ENCODE measurements at places on chromosomes 13 and 19.

- DNase-seq = peak; percentile 60
Observed at GRCh38 chr13:109989155-109989554, 202.8 kb upstream of the IRS2 start.

DNA sequence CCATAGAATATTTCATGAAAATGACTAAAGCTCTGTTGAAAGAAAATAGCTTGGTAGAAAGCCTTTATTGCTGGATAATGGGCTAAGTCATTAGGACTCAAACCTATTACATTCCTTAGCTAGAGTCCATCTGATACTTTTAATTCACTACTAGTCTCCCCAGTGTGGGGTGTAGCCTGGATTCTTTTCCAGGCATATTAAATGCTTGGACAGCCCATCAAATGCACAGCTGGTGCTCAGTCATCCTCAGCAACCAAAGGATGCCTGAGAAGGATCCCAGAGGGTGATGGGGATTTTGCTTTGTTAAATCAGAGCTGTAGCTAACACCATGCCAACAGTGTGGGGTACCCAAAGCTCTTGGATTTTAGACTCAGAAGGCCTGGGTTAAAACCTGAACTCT lies 153.5 kb downstream of the DLEU7 start:
- no peak for DNase-seq

- no peak for DNase-seq
Observed at GRCh38 chr19:35992907-35993765, 1.9 kb upstream of the SDHAF1 start.

- no peak for DNase-seq
Observed at GRCh38 chr13:24179486-24179850, 18.9 kb downstream of the SPATA13 start.

DNA sequence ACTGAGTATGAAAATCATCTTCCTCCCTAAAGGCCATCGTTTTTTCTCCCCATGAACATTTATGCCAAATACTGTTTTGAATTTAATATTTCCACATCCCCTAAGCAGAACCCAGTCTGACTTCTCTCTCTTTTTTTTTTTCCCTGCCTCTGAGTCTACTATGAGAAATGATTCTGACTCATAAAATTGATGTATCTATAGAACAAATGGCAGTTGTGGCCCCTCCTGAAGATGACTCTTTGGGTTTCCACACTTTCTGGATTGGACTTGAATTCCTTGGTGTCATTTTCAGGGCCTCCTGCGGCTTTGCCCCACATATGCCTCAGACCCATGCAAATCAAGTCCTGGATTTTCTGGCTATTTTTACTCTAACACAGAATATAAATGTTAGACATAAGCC lies 22.7 kb upstream of the NAXD start:
- peak; percentile 45 for DNase-seq

DNA sequence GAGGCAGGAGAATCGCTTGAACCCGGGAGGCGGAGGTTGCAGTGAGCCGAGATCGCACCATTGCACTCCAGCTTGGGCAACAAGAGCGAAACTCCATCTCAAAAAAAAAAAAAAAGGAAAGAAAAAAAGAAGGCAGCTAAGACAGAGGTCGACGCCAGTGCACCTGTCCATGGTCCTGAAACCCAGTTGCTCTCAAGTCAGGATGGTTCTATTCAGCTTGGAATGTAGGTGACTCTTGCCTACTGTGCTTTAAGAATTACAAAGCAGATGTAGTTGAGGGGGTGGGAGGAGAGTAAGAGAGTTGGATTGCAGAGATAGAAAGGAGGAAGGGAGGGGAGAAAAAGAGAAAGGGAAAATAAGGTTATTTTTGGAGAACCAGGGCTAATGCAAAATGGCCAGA lies 18.7 kb downstream of the CACNG7 start:
- DNase-seq = peak; percentile 69

GRCh38 chr19:15563325-15563794 lies 51.7 kb upstream of the CYP4F8 start:
- DNase-seq = no peak

GRCh38 chr13:40163066-40164000 lies 503.1 kb downstream of the FOXO1 start:
- DNase-seq = peak; percentile 11

GRCh38 chr13:104954210-104954609 lies 1581.3 kb downstream of the EFNB2 start:
- no peak for DNase-seq

DNA sequence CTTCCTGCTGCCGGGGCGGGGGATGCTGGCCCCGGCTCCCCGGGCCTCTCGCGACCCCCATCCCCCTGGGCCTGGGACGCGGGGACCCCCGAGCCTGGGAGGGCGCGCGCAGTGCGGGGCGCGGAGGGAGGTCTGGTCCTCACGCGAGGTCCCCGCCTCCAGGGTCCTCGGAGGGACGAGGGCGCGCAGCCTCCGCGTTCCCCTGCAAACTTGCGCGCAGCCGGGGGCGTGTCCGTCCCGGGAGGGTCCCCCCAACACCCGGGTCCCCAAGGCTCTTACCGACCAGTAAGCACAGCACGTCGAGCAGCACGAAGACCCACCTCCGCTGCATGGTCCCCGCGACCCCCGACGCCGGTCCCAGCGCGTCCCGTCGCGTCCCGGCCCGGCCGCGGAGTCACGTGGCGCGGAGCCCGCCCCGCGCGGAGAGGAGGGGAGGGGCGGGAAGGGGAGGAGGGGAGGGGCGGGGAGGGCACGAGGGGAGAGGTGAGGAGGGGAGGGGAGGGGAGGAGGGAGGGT lies at the start of gene PLPP2:
TSS of gene PLPP2 (minus strand) at position 398 of the 516 bp plus-strand sequence. CDS start at position 331, 67 bp downstream.
- DNase-seq = no peak

- no peak for DNase-seq
Observed at GRCh38 chr19:406135-406781, 2.7 kb downstream of the C2CD4C start.

DNA sequence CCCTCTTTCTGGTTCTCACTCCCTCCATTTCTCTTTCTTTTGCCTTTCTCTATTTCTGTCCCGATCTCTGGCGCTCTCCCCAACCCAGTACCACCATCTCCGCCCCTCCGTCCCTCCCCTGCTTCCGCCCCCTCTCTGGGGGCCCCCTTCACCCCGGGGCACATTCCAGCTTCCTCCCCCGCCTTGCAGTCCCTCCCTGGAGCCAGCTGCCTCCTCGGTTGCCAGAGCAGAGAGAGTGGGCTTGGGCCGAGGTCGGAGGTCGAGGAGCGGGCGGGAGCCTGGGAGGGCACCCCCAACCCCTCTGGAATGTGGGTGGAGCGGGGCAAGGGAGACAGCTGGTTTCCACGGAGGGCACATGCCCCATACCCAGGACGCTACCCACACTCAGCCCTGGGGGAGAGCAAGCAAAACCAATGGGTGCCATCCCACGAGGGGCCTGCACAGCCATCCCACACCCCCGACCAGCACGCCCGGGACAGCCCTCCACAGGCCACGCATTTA lies 6.5 kb upstream of the CIRBP start:
- no peak for DNase-seq

GRCh38 chr19:48991873-48992580 lies 1.1 kb downstream of the GYS1 start:
- DNase-seq = peak; percentile 92

DNA sequence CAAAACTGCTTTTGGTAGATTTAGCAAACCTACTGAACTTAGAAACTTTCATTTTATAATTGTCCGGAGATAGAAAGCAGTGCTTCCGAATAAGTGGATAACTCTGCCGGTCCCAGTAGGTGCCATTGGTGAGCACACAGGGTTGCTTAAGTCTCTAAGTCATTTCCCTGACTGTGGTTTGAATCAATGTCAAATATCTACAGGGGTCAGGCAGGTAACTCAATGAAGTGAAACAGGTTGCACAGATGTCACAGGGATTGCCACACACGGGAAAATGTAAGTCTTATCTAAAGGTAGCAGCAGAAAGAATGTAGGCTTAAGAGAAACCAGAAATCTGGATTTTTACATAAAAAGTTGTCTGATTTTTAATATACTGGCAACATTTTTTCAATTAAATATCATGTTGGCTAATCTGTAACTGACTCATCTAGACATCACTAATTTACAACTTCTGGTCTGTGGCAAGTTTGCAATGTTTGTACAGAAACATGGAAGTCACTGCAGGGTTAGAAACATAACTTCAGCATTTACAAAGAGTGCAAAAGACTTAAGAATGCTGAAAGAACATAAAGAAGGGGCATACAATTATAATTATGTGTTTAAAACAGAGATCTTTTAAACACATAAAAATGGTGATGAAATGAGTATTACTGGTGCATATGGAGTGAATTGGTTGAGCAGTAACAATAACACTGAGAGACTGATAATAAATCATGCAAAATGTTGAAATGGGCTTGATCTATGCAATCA lies 14.3 kb upstream of the LRRC63 start:
- peak; percentile 10 for DNase-seq

GRCh38 chr19:56765137-56765536 lies 75.4 kb downstream of the PEG3 start:
- no peak for DNase-seq

- DNase-seq = no peak
Observed at GRCh38 chr13:112725346-112726015, 35.6 kb downstream of the ATP11A start.

GRCh38 chr13:105961438-105961837 lies 574.0 kb downstream of the EFNB2 start:
- DNase-seq = no peak

- no peak for DNase-seq
Observed at GRCh38 chr13:72109863-72110262, 242.9 kb upstream of the DACH1 start.

DNA sequence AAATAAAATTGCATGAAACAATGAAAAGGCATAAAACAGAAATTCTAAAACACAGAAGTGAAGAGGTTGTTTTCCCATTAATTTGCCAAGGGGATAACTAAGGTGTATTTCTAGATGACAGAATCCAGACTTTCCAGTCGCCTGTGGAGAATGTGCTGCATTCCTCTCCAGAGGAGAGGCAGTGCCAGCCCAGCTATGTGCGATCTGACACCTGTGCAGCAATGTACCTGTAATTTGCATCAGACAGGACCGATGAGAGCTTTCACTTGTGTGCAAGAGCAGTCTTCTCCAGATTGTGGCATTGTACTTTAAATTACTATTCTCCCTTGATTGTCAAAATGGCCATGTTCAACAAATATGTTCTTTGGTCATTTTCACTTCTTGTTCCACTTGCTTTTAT lies 1037.9 kb downstream of the EFNB2 start:
- DNase-seq = no peak

DNA sequence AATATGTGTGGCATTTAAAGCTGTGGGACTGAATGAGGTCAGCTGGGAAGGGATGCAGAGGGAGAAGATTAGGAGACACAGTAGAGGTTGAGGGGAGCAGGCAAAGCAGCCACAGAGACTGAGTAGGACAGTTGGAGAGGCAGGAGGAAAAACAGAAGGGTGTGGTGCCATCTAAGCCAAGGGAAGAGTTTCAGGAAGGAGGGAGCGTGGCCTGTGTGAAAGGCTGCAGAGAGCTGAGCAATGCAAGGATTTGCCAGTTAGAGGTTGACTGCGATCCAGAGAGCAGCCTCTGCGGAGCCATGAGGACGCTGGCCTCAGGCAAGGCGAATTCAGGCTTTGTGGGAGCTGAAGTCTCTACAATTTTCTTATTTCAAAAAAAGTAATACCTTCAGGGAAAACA lies 28.9 kb downstream of the SOX21 start:
- DNase-seq = no peak

DNA sequence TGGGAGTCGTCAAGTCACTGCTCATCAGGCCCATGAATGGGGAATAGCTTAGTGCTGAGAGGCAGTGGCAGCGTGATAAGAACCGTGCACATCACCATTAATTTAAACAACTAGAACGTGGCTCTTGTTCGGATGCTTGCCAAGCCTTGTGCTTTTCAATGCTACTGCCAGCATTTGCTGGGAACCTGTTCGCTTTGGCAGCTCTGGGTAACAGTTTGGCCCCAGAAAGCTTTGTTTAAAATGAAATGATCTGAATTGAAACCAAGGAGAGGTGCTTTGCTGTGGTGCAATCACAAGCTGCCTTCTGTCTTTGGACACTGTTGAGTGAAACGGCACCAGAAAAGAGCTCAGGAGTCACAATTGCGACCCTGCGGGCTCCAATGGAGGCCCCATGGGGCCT lies 53.5 kb upstream of the OLFM4 start:
- no peak for DNase-seq

DNA sequence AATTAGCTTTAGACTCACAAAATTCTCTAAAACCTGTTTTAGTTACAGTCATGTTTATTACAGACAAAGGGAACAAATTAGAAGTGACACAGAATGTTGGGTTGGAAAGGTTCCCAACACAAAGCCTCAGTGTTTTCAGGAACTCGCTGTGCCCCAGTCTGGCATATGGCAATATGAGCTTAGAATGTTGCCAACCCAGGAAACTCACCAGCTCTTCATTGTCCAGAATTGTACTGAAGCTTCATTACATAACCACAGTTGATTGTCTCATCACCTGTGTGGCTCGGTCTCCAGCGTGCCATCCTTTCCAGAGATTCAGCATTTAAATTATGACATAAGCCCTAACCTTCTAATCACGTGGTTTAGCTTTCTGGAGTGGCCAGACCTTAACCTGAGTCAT lies 19.1 kb downstream of the ZNF264 start:
- DNase-seq = no peak

All from GM03348 (cell line).